ENCODE measurements at places on chromosomes 16 and 17.
A peak's percentile ranks its signal among the peaks of the same experiment; 100 is the strongest.

GRCh38 chr17:6893382-6894205 lies 62.1 kb upstream of the TEKT1 start:
- DNase-seq = no peak

DNA sequence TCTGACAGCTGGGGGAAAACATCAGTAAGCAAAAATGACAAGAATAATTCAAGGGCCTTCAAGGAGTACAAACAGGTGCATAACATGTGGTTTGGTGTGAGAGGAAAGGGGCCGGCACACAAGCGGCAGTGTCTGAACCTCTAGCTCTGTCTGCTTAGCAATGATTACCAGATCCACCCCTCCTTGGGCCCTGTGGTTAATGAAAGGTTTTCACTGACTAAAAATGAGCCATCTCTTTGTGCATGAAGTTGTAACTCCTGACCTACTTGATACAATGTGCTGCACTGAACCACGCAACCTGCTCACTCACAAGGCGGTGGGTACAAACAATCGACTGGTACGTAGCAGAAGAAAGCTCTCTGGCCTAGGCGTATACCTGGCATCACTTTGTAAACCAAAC lies 15.1 kb downstream of the FAM117A start:
- DNase-seq = peak; percentile 64

- peak; percentile 48 for DNase-seq
Measured at GRCh38 chr17:29874931-29875596, 55.0 kb downstream of the SSH2 start.

GRCh38 chr16:68230956-68231355 lies 5.0 kb downstream of the ESRP2 start:
- DNase-seq = no peak

Data from hematopoietic multipotent progenitor cell treated with erythropoietin and hydrocortisone succinate and interleukin-3 and kit ligand, for 8 days (in vitro differentiated cells).